Stimulated activated CD4-positive, alpha-beta T cell treated with anti-CD3 and anti-CD28 coated beads, Interleukin-4, amount 100 ng/mL, for 4 hours (primary cell): ENCODE measurements at places on chromosomes 5 and 9.

GRCh38 chr5:129718471-129719090 is 29.3 kb upstream of the MINAR2 start:
- no peak for DNase-seq

- DNase-seq, result no peak
These were observed 11.0 kb downstream of the STC2 start for GRCh38 chr5:173317091-173317730.

- no peak for DNase-seq
These were observed 59.2 kb downstream of the WNK2 start for GRCh38 chr9:93243112-93243511.

DNA sequence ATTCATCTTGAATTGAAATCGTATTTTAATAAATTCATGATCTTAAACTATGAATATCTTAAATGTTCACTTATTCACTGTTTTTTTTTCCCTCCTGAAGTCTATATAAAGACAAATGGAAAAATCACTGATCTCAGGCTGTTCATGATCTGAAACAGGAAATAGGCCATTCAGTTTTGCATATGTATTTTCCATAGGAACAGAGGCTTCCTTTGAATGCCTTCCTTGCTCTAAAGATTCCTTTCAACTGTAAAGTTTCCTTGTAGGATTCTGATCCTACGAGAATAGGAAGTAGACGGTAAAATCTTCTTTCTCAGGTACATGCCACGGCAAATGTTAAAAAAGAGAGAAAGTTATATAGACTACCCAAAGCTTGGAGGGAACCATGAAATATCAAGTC is 194.4 kb upstream of the PPP1R2B start:
- no peak for DNase-seq

GRCh38 chr5:75050415-75050814 is 1.9 kb downstream of the GCNT4 start:
- DNase-seq, result no peak

DNA sequence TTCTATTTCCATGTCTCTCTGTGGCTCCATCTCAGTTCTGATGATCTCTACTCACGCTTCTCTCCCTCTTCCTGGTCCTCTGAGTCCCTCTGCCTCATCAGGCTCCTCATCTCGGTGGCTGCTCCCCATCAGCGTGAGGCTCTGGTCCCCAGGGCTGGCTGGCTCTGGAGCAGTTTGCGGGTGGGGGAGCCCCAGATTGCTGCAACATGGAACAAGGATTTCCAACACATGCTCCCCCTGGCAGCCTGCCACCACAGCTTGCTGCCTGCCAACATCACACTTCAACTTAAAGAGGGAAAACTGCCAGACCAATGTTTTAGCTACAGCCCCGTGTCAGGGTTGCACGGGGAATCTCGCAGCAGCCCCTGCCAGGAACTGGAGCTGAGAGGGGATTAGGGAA is 77.2 kb upstream of the NEK6 start:
- DNase-seq, result no peak

DNA sequence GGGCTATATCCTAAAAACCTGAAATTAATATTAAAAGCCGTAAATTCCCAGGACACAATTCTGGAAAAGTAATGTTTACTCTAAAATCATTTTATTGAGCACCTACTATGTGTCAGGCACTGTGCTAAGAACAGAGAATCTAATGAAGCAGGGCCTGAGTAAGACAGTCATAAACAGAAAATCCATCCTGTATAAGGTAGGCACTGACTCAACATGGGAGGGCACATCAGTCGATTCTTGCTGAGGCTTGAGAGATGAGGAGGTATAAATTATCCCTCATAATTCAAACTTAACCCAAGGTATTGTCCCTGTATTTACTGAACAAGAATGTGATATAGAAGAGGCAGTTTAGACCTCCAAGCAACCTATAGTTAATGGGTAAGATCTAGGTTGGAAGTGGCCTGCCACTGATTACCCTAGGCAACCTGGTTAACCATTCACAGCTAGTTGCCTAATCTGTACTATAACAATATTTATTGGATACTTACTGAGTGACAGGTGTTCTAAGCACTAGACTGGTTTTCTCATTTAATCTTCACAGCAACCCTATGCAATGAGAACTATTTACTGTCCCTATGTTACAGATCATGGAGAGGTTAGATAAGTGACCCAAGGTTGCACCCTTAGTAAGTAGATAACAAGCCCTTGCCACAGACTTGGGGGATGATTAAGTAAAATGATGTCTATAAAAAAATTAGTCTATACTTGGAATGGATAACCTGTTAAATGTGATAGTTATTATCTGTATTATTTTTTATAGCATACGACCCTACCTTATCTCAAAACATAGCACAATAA is 317.7 kb downstream of the PDE4D start:
- DNase-seq, result no peak

- no peak for DNase-seq
These were observed 17.0 kb downstream of the DMAC1 start for GRCh38 chr9:7782400-7783120.

DNA sequence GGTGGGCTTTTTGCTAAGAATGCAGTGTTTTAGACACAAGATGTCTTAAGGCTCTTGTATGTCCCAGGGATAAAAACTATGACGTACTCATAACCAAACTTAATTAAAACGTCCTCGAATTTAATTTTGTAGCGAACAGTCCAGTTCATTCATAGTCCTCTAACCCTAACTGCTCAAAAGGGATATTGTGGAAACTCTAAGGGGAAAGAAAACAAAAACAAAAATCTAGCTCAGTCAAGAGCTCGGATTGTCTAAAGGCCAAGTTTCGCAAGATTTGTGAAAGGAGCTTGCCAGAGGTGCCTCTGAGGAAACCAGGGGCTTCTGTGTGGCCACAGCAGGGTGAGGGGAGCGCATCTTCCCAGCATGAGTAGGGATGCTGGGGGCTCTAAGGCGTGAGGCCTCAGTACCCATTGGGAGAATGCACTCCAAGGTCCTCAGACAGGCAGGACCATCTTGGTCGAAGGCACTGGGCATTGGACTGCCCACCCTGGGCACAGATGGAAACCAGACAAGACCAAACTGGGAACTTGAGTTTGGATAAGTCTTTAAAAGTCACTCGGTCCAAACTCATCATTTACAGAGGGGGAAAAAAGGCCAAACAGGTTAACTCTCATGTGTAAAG is 71.8 kb downstream of the PRRT1B start:
- DNase-seq, result no peak

GRCh38 chr5:37034955-37035354 is 158.4 kb downstream of the NIPBL start:
- no peak for DNase-seq
